ENCODE measurements at places on chromosomes 4 and X. TPM values are rescaled to one million over a fixed set of nuclear protein-coding genes. Genes with fewer than 3 reads are reported as not detected.
A peak's percentile ranks its signal among the peaks of the same experiment; 100 is the strongest.

- H3K27ac ChIP-seq = no peak overlapping the region
- no peak for DNase-seq
- H3K4me3 ChIP-seq = no peak overlapping the region
- no peaks in the 10 kb centered on the region for H3K36me3 ChIP-seq
- no peaks in the 10 kb centered on the region for H3K27me3 ChIP-seq
Observed at GRCh38 chrX:124646403-124646802, 300.0 kb downstream of the SH2D1A start.

The HSFX1 gene
- 2.4 TPM for total RNA-seq

The DDIT4L gene
- total RNA-seq = 21.9 TPM

The TKTL2 gene
- total RNA-seq = not detected

The ABCG2 gene
- 0.31 TPM for total RNA-seq

DNA sequence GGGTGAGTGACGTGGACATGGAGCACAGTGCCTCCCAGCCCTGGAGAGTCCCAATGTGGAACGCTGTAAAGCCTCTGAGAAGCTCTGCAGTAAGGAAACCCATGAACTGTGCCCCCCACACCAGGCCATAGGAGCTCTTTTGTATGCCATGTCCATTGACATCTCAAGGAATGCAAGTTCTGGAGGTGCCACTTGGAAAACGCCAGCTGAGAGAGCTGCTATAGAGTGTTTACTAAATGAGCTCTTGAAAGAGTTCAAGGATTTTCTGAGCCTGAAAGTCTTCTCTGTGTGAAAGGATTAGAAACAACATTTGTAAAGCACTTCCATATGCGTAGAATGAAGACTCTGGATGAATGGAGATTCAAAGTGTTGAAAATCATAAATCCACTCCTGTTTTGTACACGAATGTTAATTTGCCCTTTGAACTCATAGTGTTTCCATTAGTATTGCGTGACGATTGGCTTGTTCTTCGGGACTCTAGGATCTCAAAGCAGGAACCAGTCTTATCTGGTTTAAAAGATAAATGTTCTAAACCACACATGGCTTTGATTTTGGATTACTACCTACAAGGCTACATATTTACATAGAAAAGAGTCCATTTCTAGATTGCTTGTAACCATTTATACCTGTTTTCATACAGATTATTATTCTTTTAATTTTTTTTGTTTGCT, 41.8 kb upstream of the STOX2 start:
- H3K27ac ChIP-seq = no peak overlapping the region
- H3K4me1 ChIP-seq = peaks cover 6% of the 10 kb centered on the region
- DNase-seq = no peak
- no peak overlapping the region for H3K4me3 ChIP-seq

- H3K36me3 ChIP-seq = peaks cover 18% of the 10 kb centered on the region
- DNase-seq = peak; percentile 62
- H3K27me3 ChIP-seq = no peaks in the 10 kb centered on the region
- no peak overlapping the region for H3K27ac ChIP-seq
- H3K4me3 ChIP-seq = peak overlapping the region; percentile 88
Observed at GRCh38 chr4:2961811-2962441, 1.3 kb downstream of the NOP14 start.

The SPANXA2 gene
- total RNA-seq = not detected

The PNCK gene
- 2.8 TPM for total RNA-seq

- DNase-seq = no peak
- no peaks in the 10 kb centered on the region for H3K4me1 ChIP-seq
Observed at GRCh38 chr4:176838601-176839433, 46.1 kb upstream of the VEGFC start.

The TMEM271 gene
- total RNA-seq = not detected

DNA sequence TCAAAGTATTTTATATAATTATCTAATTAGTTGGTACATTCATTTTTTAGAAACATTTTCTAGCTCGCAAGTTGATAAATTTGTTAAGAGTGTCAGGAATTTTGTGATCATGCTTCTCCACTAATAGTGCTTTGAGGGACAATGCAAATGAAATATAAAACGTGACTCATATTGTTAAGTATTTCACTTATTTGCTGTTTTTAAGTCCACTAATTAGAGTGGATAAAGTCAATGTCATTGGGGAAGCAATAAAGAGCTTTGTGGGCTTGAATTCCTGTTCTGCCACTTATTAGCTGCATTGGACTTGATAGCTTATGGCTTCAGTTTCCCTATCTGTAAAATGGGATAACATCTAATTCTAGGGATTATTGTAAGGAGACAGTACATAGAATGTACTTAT, 26.5 kb upstream of the ANAPC4 start:
- no peaks in the 10 kb centered on the region for H3K27me3 ChIP-seq
- peaks cover 2% of the 10 kb centered on the region for H3K4me1 ChIP-seq
- no peak overlapping the region for H3K27ac ChIP-seq
- H3K36me3 ChIP-seq = no peaks in the 10 kb centered on the region
